Type B pancreatic cell (in vitro differentiated cells): ENCODE measurements at places on chromosomes 6 and 20. TPM values are rescaled to one million over a fixed set of nuclear protein-coding genes. Genes with fewer than 3 reads are reported as not detected.

DNA sequence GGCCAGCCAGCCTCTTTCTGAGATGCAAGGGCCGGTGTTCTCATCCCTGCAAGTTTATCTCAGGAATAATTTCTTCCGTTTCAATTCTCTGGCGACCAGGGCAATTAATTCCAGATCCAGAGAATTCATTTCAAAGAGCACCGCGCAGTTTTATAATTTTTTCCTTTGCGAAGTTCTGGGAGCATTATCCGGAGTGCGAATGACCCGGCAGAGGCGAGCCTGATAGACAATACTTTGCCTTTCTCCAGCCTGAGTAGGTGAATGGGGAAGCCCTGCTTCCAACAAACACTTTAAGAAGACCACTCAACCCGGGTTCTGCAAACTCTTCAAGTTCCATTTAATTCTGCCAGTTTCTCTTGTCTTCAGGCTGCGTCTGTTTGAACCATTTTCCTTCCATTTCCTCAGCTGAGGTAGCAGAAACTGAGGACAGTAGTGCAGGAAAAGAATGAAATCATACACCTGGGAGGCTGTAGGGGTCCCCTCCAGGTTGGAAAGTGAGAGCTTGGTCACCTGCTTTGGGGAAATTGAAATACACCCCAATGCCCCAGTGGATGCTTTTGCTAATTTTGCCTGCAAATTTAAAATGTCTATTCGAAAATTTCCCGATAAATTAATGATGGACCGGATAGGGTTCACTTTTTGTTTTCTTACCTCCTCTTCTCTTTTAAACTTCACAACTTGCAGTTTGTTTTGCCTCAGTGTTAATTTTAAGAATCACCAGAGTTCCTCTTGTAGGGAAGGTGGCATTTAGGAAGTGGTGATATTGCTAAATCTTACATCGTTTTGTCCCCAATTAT, 1.1 kb downstream of the VGLL2 start:
- DNase-seq, result no peak

GRCh38 chr20:24701668-24702067, 232.2 kb downstream of the SYNDIG1 start:
- DNase-seq, result peak; percentile 32

- DNase-seq, result no peak
Observed at GRCh38 chr6:21556968-21557721, 36.4 kb upstream of the SOX4 start.

DNA sequence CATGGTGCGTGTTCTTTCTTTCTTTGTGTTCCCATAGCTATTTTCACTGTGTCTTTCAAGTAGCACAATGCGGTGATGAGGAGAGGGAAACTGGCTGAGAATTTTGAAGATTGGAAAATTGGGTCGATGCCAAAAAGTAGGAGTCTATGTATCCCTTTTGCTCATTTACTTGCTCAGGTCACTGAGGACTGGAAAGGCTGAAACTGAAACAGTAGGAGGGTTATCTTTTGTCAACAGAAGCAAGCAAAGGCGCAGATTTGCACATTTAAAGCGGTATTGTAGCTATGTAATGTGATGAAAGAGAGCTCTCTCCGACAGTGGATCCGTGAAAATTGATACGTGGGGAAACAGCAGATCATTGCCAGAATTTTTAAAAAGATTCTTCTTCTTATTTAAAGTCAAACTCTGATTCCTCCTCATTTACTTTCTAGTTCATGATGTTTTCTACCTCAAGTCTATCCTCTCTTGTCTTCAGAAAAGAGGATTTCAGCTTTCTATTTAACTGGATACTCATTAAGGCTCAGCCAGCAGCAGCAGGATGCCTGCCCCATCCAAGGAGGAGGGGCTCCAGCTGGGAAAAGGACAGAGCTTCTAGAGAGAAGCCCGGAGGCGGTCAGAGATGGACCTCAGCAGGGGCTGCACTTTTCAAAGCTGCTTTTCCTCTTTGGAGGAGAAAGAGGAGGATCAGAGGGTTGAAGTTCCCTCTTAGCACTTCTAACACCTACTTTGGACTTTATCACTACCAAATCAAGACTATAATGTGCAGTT, 15.9 kb upstream of the FYN start:
- DNase-seq, result no peak

DNA sequence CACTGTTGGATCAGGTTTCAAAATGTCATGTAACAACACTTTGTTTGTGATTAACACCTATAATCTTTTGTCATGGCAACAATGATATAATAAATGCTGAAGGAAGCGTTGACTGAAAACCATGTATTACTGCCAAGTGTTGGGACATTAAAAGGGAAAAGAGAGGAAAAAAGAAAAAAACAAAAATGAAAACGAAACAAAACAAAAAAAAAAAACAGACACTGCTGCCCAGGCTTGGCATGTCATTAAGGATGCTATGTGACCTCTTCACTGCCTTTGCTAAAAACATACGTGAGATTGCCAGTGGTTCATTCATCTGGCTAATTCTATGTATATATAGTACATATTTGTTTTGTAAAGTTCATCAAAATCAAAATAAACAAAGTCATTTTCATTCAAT, 516.7 kb upstream of the RNF217 start:
- DNase-seq, result no peak

DNA sequence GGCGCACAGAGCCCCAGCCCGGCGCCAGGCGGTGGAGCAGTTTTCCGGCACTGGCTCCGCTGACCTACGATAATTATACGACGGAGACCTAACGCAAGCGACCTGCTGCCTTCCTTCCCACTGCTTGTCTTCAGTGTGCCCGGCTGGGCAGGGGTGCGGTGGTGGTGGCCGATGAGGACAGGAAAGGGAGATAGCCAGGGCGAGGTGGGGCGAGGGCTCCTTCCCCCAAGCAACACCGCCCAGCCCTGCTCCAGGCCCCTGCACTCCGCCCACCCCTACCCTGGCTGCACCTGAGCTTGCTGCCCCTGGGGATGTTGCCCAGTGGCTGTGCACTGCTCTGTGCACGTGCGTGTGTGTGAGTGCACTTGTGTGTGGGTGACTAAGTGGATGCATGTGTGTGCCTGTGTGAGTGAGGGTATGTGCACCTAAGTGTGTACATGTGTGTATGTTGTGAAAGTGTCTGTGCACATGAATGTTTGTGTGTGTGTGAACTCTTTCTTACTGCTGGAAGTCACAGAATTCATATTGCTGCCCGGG, 42.6 kb upstream of the IRF4 start:
- DNase-seq, result no peak

DNA sequence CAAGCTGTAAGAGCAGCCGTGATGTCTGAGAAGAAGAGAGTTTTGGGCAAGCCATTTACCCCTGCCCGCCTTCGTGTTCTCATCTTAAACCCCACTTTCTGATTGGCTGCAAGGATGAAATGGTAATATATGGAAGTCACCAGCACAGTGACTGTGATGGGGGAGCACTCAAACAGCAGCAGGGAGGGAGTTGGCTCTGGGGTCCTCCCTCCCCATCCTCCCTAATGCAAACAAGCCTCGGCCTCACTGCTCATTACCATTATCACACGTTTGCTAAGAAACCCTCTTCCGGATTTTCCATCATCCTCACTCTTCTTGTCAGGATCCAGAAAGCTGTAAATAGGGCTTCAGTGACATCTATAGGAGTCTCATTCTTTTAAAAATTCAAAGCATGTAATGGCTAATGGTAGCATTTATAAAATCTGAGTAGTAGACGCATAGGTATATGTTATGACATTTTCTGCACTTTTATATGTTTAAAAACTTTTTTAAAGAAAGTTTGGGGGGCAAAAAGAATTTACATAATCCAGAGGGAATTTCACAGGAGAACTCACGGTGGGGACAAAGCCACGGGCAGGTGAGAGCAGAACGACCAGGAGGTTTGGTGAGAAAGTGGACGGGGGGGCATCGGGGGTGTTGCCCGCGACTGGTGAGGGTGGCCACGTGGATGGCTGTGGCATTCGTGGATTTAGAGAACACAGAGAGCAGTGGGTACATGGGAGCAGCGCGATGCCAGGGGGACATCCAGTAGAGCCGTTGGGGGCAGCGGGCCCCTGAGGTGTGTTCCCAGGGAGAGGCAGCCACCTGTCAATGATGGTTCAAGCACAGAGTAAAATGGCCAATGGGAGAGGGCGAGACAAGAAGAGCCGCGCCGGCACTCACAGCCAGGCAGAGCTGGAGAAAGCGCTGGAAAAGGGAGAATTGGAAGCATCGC, 29.6 kb downstream of the SUMO4 start:
- DNase-seq, result no peak

DNA sequence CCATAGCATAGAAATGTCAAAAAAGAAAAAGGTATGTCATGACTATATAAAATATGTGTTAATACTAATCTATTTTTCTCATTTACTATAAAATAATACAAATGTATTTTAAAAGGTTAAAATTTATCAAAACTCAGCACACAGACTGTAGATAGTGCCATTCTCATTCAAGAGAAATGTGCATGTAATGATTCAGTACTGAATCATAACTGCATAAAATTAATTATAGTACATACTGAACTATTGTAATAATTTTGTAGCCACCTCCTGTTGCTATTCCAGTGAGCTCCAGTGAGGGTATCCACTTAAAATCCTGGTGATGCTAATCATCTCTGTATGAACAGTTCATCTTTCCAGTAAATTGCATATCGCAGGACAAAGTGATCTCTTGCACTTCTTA, 82.8 kb downstream of the HMGCLL1 start:
- DNase-seq, result no peak

DNA sequence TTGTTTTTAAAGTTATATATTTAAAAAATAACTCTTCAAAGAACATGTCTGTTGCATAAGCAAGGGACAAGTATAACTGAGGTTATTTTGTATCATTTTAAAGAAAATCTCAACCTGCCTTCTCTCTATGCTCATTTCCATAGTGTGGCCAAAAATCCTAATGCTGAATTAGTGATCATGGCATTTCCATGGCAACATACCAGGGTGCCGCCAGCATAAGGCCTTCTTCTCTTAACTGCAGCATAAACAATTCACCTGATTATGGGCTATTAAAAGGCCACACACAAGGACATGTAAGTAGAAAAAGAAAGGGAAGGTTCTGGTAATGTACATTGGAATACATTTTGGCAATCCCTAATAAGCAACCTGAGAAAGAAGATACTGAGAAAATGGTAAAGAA, 95.1 kb upstream of the RNF217 start:
- DNase-seq, result no peak

DNA sequence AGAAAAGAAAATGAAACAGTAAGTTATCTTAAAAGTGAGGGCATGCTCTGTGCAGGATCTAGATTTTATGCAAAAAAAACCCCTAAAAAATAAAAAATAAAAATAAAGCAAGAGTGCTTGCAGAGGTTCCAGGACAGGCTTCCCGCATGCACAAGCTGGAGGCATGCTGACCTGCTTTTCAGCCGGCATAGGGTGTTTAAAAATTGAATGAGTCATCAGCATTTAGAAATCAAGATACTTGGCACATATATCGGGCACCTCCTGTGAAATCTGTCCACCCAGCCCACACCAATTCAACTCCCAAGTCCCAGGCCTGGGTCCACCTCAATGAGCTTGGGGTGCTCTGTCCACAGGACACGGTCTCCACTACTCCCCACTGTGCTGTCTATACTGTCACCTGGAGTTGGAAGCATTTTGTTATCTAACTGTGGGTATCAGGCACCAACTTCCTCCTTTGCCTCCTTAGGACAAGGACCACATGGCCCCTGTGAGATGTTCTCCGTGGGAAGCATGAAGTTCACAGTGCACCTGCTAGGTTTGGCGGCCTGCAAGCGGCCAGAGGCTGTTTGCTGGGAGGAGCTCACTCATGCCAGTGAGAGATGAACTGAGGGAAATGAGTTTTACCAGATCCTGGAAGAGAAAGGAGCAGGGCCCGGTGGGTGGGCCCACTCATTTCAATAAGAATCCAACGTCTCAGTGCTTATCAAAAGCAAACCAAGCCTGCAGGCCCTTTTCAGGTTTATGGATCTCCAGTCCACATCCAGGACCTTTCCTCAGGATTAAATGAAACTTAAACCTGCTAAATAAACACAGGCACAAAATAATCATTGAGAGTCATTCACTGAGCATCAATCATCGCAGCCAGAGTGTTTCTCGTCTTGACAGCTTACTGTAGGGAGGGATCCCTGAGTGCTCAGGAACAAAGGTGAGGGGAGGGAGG, 121.1 kb downstream of the FOXA2 start:
- no peak for DNase-seq

GRCh38 chr6:29762781-29763214, 39.6 kb downstream of the HLA-F start:
- no peak for DNase-seq

GRCh38 chr6:148430897-148431296, 88.3 kb downstream of the SASH1 start:
- DNase-seq, result no peak

The HLA-DOB gene
- 0.88 TPM in 1 of 2 replicates, not detected in the other for total RNA-seq

The HIVEP2 gene
- 12.3 and 34.1 TPM in 2 replicates for total RNA-seq

The UNC5CL gene
- total RNA-seq, result 3.1 and 5.1 TPM in 2 replicates

The ULBP3 gene
- total RNA-seq, result 4.4 and 12.4 TPM in 2 replicates
